ENCODE measurements at places on chromosomes 11 and 22.
A peak's percentile ranks its signal among the peaks of the same experiment; 100 is the strongest.

DNA sequence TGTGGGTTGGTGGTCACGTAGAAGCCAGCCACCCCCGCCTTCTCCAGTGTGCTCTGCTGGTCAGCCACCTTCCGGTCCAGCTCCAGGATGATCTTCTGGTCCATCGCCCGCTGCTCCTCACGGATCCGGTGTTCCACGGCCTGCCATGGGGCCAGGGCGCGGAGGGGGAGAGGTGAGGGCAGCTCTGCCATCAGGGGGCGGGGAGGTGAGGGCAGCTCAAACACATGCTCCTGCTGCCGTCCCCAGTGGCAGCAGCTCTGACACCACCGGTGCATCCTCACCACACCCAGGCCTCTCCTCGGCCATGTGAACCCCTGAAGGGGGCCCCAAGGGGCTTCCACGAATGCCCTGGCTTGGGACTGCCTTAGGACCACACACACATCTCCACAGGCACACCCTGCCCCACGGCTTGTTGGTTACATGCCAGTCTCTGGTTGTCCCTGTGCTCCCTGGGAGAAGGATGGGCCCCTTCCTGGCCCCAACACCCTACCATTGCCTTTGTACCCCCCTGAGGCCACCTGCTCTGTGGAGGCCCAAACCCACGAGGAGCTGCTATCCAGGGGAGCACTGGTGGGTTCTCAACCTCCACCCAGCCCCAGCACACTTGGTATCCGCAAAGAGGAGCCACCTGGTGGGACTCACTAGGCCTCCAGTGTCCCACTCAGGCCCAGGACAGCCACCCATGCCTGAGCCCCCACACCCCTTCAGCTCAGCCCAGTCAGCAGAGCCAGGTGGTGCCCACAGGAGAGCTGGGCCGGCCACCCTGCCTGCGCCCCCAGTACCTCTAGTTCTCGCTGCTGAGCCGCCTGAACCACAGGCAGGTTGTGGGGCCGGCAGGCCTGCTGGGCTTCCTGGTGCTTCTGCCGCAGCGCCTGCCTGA, 4.3 kb downstream of the DGCR6L start:
- DNase-seq: no peak

- peak; percentile 51 for DNase-seq
Measured at GRCh38 chr11:8671193-8671612, 11.3 kb downstream of the TRIM66 start.

DNA sequence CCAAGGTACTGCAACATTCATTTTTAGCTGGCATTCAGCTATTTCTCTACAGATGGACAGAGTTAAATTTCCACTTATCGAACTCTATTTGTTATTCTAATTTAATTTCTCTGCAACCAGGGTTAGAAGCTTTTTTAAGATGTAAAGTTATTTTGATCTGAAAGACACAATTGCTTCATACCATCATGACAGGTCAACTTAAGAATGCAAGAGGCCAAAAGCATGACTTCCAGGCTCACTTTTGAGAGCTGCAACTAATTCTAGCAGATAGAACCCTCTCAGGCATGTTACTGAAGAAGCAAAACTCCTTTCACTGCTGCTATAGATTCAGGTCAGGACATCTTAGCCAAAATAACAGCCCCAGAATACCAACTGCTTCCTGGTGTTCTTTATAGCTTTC, 86.5 kb upstream of the GALNT18 start:
- no peak for DNase-seq

DNA sequence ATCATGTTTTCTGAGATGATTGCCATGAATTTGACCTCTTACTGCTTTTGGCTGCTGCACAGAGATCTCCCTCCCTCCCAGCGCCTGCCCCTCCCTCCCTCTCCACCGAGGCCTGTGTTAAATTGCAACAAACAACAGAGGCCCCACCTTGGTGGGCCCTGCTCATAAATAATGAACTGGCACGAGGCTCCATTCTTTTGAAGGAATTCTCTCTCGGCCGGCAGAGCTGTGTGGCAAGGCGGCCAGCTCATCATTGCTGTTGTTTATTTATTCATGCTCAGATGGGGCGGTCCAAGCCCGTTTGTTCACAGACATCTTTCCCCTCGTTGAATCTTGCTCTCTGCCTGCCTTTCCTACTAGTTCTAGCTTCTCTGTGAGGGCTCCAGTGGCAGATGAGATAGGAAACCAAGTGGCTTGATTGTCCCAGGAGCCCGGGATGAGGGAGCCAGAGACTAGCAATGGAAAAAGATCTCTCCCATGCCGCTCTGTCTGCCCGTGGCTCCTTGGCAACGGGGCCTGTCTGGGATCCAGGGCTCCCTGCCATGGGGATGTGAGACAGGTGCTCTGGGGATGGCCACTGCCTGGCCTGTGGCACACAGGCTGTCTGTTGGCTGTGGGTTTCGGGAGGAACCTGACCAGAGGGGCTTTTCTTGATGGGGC, 192.6 kb downstream of the DSCAML1 start:
- no peak for DNase-seq

DNA sequence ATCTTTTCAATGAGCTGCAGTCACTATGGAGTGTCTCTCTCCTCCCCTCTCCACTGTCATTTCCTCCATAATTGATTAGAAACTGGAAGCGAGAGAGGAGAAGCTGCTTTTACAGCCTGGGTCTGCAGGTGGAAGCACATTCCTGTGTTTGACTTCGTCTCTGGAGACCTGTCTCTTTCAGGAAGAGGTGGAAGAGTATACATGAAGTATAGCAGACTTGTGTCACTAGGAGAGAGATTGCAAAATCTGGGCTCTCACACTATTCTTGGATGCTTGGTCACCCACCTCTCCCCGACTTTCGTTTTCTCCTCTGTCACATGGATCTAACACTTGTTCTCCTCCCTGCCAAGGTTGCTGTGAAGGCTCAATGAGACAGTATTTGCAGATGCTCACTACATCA, 323.3 kb downstream of the NTM start:
- DNase-seq: no peak

- DNase-seq: no peak
Measured at GRCh38 chr22:17132112-17132511, 11.0 kb upstream of the TMEM121B start.

DNA sequence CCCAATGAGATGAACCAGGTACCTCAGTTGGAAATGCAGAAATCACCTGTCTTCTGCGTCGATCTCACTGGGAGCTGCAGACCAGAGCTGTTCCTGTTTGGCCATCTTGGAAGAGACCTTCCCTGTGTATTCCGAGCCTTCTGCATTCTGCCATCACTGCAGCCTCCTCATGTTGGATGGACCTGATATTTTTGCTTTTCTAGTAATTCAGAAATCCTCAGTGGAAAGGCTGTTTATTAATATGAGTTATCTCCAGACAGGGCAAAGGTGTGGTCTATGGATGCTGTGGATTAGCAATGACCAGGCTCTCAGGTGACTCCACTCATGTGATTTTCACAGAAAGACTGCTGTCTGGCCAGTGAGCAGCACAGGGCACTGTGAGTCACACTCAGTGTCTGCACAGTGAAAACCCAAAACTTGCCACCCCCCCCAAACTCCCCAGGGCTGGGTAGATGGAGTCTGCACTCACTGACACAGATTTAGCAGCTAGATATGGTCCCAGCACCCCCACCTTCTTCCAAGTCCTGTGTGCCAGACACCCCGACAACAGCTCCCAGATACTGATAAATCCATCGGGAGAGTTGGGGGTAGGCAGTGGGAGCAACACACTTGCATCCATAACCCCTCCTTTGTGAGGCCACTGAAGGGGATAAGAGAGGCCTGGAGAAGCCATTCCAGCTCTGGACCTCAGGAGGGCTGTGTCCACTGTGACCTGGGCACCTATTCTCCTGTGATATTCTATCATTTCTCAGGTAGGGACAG, 75.2 kb upstream of the TOP3B start:
- DNase-seq: no peak

- DNase-seq: no peak
Measured at GRCh38 chr11:11390068-11390771, 37.2 kb upstream of the CSNK2A3 start.

- DNase-seq: no peak
Measured at GRCh38 chr11:101215069-101215468, 85.5 kb upstream of the PGR start.

DNA sequence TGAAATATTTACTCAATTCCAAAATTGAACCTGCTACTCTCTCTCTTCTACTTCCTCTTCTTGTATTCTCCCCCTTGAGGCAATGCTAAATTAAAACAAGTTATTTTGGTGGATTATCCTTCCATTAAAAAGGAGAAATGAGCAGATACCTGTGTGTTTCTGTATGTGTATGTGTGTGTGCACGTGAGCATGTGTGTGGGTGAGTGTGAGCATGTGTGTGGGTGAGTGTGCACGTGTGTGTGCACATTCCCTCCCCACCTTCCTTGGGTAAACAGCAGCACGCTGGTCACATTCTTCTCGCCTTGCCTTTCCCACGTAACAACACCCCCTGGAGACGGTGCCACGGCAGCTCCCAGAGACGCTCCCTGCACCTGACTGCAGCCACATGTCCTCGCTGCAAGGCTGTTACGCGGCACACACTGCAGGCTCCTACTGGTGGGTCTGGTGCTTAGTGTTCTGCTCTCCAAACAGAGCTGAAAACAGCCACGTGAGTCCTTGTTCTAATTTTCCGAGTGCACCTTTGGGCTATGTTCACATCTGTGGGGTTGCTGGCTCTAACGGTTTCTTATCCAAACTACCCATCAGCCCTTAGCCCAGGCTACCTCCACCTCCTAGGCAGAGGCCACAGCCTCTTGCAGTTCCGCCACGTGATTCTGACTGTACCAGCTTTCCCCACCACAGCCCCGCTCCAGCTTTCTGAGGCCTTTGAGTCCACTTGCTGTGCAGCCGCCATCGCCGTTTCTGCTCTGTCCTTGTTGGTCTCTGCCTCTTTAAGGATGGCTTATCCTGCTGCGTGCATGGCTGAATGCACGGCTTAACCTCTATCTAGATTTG, 123.4 kb downstream of the CTTN start:
- no peak for DNase-seq

DNA sequence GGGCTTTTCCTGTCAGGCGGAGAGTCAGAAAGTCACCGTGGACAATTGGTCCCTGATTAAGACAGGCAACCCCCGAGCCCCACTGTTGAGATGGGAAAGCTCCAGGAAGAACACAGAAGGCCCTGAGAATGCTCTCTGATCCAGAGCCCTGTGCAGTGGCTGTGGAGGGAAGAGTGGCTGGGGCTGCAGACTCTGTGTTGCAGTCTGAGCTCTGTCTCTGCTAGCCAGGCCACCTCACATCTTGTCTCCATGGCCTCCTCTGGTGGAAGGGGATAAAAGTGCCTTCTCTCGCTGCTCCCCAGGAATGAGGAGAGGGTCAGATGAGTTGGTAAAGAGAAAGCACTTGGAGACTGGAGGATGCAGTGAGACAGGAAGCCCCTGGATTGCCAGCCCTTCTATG, 141.2 kb downstream of the CEP164 start:
- DNase-seq: no peak

DNA sequence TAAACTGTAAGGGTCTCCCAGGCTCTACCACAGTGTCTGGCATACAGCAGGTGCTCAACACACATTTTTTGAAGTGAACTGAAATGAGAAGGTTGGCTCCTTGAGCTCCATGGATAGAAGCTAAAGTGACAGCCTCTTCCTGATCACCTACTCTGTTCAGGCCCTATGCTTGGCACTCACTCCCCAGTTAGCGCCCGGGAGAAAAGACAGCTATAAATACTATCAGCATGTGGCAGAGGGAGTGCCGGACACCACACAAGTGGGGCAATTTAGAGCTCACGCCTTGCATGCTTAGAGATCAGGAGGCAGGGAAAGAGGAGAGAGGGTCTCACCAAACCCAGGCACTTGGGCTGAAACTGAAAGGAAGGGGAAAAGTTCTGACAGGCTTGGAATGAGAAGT, 195.5 kb downstream of the BUD13 start:
- no peak for DNase-seq

DNA sequence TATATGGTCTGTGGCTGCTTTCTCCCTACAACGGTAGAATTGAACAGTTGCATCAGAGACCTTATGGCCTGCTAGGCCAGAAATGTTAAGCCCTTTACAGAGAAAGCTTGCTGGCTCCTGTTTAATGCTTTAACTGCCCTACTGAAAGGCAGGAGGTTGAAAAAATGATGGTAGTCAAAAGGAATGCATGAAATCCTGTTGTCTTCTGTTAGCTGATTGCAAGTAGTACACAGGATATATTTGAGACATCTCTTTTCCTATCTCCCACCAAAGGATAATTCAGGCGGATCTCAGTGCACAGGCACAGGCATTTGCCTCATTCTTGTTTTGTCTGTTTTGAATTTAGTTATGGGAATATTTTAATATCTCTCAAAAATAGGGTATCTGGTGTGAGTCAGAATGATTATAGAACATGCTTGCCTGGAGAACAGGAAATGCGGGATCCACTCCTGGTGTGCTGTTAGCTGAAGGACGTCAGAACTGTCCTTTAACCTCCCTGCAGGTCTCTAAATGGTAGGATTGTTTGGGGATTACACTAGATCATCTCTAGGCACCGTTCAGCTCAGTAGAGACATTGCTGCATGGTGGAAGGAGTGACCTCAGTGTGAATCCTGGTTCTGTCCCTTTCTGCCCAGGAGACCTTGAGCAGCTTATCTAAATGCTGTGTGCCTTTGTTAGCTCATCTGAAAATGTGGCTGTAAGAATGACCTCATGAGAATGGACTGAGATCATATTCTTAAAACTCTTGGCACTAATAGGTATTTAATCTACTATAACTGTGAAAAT, 49.5 kb downstream of the PACS1 start:
- no peak for DNase-seq

DNA sequence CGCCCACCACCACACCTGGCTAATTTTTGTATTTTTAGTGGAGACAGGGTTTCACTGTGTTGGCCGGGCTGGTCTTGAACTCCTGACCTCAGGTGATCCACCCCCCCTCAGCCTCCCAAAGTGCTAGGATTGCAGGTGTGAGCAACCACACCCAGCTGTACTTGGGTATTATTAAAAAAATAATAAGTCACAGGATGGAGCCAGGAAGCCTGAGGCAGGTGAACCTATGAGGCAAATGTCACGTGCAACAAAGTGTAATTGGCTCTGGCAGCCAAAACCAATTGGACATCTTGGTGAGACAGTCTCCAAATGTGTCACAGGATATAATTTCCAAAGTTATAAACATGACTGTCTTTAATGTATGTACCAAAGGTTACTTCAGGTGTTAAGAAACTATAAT, 24.0 kb upstream of the MALAT1 start:
- no peak for DNase-seq

DNA sequence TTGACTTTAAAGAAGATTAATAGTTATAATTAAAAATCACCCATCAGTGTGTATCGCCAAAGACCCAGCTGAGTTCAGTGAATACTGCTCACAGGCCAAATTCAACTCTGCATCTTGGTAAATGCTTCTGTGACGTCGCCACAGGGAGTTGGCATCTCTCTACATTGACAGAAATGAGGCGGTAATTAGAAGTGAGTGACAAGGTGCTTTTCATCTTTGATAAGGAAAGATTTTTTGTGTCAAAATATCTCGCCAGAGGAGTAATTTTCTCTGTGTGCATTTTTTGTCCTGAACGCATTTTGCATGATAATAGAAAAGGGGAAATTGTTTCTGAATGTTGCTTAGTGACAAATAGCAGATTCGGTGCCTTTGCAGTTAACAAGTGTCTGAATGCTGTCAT, 345.8 kb downstream of the CNTN5 start:
- DNase-seq: no peak

DNA sequence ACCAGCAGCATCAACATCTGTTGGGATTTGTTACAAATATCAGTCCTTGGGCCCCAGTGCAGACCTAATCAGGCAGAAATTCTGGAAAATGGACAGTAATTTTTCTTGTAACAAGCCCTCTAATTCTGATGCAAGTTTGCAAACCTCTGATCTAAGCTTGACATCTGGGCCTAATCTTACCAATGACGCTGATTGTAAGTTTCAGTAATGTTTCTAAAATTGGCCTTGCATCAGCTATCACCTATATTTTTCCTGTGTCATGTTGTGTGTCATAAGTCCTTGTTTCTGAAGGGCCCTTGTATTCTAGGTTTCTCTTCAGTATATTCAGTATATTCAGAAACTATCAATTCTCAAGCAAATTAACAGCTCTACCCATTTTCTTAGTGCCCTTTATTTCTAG, 36.4 kb downstream of the ZNF215 start:
- DNase-seq: no peak
